ENCODE measurements at places on chromosomes 7 and 10.

GRCh38 chr10:78212060-78212785 lies 178.6 kb downstream of the RPS24 start:
- no peak for DNase-seq

DNA sequence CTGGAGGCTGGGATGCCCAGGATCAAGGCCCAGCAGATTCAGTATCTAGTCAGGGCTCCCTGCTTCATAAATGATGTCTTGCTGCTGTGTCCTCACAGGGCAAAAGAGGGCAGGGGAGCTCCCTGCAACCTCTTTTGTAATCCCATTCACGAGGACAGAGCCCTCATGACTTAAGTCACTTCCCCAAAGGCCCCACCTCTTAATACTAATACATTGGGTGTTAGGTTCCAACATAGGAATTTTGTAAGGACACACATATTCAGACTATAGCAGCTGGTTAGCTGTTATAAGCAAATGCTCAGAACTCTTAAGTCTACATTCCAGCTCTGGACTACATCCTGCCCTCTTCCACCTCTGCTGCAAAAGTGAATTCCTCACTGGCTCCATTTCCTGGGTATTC lies 63.0 kb downstream of the VOPP1 start:
- no peak for DNase-seq

GRCh38 chr7:157670490-157671357 lies 333.9 kb downstream of the DNAJB6 start:
- DNase-seq: no peak

GRCh38 chr7:132187869-132188789 lies 388.1 kb downstream of the PLXNA4 start:
- DNase-seq: no peak

All from activated gamma-delta T cell treated with Interleukin-2 at 50 U/mL for 16 hours (primary cell).